NCI-H524 (cell line): ENCODE measurements at places on chromosomes 16 and 17.

DNA sequence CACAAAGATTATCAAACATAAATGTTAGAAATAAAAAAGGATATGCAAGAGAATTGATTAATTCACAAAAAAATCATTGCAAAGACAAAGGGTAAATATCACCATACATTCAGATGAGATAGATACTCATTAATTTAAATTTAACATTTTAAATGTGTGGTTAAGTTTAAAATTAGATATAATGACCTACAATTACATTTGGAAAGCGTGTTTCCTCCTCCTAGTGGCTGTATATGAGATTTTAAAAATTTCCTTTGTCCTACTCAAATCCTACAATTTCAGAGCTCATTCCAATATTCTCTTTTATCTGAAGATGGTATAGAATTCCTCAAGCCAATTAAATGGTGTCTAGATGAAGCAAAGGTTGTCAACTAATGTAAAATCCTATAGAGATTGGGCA, 169.2 kb upstream of the CDH8 start:
- DNase-seq, result no peak

DNA sequence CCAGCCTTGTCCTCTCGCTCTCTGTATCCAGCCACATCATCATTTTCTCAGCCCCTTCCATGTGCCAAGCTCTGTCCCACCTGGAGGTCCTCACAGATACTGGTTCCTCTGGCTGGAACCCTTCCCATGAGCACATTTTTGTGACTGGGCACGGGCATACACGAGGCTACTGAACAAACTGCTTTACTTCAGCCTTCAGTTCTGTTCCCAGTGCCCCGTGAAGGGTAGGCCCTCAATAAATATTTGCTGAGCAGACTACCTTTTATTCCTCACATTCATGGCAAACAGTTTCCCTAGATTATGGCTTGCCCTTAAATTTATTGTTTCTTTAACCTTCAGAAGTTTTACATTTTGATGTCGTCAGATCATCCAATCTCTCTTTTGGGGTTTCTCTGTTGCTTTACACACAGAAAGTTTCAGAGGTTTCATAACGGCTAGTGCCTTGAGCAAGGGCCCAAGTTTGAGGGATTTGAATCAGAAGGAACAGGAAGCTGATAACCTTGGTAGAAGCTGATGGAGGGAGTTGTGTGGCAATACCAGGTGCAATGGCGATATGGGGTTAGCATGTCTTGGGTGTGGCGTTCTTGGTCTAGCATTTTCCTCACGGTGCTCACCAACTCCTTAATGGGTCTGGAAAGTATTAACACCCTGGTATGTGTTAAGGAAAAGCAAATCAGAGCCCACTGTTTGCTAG, 27.8 kb downstream of the TMEM92 start:
- DNase-seq, result no peak

GRCh38 chr17:50317121-50317520, 28.8 kb upstream of the XYLT2 start:
- no peak for DNase-seq

GRCh38 chr16:22614271-22614947, 103.7 kb downstream of the NPIPB5 start:
- DNase-seq, result no peak

GRCh38 chr16:17945080-17945601, 391.4 kb downstream of the NPIPA8 start:
- peak; percentile 13 for DNase-seq

- DNase-seq, result peak; percentile 17
These were observed 63.0 kb upstream of the TEKT3 start for GRCh38 chr17:15404106-15405057.
